ENCODE measurements at places on chromosomes 2 and 18.

- DNase-seq: no peak
These were observed 52.7 kb upstream of the CYP1B1 start for GRCh38 chr2:38128653-38129052.

DNA sequence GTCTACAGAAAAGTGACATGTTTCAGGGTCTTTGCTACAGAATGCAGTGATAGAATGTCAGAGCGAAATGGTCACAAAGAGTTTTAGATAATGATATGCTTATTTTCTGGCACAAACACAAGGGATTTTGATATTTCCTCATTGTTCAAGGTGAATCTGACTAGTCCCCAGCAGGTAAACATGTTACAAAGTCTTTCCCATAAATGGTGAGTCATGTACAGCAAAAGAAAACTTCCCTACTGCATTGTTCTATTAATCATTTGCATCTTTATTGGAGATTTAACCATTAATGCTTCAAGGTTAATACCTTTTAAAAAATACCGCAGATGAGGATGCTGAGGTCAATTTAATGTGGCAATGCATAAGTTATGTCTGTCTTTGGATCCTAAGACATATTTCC lies 19.1 kb upstream of the TRIB2 start:
- no peak for DNase-seq

GRCh38 chr2:88613921-88614320 lies 13.3 kb downstream of the EIF2AK3 start:
- no peak for DNase-seq

GRCh38 chr2:226077841-226078240 lies 678.3 kb downstream of the NYAP2 start:
- DNase-seq: no peak

DNA sequence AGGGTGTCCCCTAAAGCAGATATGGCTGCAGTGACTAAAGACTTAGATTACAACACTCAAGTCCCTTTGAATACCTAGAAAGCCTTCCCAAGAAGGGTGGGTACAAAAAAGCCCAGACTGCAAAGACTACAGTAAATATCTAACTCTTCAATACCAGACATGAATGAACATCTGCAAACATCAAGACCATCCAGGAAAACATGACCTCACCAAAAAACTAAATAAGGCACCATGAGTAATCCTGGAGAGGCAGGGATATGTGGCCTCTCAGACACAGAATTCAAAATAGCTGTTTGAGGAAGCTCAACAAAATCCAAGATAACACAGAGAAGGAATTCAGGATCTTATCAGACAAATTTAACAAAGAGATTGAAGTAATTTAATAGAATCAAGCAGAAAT lies 138.2 kb upstream of the OTOS start:
- DNase-seq: no peak

DNA sequence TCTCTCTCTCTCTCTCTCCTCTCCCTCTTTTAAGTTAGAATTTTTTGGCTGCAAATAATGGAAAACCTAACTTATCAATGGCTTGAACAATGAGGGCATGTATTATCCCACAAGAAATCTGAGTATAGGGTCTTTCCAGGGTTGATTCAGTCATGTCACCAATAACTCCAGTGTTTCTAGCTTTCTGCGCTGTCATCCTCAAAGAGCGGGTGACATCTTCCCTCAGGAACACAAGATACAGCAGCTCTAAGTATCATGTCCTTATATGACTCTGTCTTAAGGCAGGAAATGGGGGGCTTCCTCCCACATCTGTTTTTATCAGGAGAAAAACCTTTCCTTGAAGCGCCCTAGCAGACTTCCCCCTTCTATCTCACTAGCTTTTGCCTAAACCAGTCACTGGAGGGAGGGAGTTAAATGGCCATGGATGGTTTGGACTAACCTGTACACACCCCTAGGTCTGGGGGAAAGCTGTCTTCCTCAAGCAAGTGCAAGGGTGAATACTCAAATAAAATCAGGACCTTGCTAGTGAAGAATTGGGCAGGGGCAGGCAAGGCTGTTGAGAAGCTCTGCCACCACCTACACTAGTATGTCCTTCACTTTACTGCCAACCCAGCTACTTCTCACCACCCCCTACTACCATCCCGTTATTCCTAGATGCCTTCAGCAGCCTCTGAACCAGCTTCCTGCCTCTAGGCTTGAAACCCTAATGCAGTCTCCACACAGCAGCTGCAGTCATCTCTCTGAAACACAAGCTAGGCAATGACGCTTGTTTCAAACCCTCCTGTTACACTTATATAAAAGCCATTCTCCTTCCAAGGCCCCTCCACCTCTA lies 7.5 kb upstream of the TUBA4A start:
- DNase-seq: no peak
